ENCODE measurements at places on chromosomes 12 and 14. TPM values are rescaled to one million over a fixed set of nuclear protein-coding genes. Genes with fewer than 3 reads are reported as not detected.

DNA sequence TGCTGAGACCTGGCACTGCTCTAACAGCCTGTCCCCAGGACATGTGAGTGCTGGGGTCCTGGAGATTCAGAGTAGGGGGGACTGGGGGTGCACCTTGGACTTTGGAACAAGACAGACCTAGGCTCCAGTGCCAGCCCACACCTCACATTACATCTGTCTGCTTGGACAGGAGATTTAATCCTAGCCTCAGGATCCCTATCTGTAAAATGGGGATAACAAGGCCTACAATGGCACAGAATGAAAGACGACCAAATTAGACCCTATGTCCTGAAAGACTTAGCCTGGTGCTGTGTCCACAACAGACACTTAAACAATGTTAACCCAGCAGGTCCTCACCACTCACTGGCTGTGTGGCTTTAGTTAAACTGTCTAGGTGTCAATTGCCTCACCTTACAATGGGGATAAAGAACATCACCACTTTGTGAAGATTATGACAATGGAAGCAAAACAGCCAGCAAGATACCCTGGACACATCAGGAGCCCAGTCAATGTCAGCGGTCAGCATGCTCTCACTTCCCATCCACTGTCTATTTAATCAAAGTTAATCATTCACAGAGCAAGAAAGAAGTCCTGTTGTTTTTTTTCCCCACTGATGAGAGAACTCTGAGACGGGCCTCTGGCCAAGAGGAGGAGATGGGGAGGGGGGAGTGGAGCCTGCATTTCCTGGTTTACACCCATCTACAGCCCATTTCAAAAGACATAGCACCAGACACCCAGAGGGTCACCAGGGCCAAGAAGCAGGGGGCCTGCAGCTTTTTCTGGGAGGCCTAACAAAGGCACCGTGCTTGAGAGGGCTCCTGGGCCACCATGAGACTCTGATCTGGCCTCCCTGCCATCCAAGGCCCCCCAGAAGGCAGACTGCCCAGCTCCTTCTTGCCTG, 40.6 kb downstream of the ACTN1 start:
- DNase-seq: peak; percentile 22
- no peaks in the 10 kb centered on the region for H3K36me3 ChIP-seq
- H3K4me3 ChIP-seq: no peak overlapping the region

- H3K27ac ChIP-seq: no peak overlapping the region
- H3K36me3 ChIP-seq: no peaks in the 10 kb centered on the region
- peak; percentile 23 for DNase-seq
- no peaks in the 10 kb centered on the region for H3K4me1 ChIP-seq
These were observed 25.1 kb downstream of the MEG3 start for GRCh38 chr14:100850841-100851585.

DNA sequence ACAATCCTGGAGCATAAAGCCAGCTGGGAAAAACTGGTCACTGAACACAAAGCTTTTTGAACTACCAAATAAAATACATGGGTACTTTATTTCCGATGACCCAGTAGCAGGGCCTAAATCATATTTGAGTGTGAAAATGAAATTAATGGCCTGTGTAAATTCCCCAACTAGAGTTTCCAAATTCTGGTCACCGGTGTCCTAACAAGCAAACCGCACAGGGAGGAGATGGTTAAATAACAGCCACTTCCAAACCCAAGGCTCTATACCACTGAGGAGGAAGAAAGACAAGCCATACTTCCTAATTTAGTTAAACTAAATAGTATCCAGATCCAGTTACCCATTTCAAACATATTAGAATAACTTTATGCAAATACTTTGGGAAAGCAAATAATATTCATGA, 40.1 kb upstream of the DUSP6 start:
- no peak for DNase-seq
- H3K4me3 ChIP-seq: no peak overlapping the region
- no peak overlapping the region for H3K27ac ChIP-seq
- H3K4me1 ChIP-seq: no peaks in the 10 kb centered on the region

DNA sequence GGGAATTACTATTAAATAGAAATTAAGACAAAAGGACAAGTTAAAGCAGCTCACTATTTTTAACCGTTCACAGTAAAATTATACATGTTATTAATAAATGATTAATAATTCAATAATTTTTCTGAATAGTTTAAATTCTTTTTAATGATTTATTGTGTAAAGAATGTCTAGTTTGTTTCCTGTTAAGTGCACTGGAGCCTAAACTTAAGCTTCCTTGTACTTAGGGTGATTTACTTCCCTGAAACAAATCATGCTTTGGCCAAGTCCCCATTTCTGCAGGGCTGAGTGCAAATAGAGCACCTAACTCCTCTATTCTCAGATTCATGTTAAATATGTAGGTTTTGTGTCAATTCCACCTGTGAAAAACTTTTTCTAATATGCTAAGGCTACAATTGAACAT, 188.9 kb upstream of the PDZRN4 start:
- no peaks in the 10 kb centered on the region for H3K27me3 ChIP-seq
- H3K4me3 ChIP-seq: no peak overlapping the region
- DNase-seq: no peak
- no peaks in the 10 kb centered on the region for H3K36me3 ChIP-seq

GRCh38 chr14:99246536-99247097, 25.4 kb downstream of the BCL11B start:
- H3K27me3 ChIP-seq: no peaks in the 10 kb centered on the region
- DNase-seq: peak; percentile 36
- H3K36me3 ChIP-seq: no peaks in the 10 kb centered on the region
- H3K4me3 ChIP-seq: no peak overlapping the region
- H3K4me1 ChIP-seq: peaks cover 42% of the 10 kb centered on the region
- peak overlapping the region; percentile 84 for H3K27ac ChIP-seq

- no peaks in the 10 kb centered on the region for H3K27me3 ChIP-seq
- no peak overlapping the region for H3K27ac ChIP-seq
- no peak for DNase-seq
- H3K4me3 ChIP-seq: no peak overlapping the region
These were observed 250.8 kb downstream of the EGLN3 start for GRCh38 chr14:33700052-33700451.

DNA sequence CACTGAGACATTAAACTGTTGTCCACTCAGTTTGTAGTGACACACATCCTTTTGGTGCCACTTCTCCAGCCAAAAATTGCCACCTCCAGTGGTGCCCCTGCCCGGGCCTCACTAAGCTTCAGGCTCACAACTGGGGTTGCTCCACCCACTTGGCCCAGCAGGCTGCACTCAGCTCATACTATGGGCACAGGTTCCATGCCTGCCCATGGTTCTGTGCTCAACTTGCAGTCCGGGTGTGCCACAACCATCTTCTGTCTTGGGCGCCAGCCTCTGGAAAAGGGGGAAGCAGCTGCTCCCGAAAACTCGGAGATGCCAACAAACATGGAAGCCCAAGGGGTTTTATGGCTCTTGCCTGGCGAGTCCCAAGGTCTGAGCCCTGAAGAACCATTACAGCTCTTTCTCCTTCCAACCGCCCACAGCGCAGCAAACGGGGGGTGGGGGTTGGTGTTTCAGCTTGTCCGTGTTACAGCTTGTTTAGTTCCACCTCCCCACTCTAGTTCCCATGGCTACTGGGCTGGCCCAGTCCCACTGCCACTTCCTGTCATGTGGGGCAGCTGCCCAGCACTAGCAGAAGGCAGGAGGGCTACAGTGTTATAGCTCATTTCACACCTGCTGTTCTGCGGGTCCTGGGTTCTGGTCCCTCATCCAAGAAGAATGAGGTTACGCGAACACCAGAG, 998.3 kb downstream of the SLC16A7 start:
- H3K36me3 ChIP-seq: no peaks in the 10 kb centered on the region
- no peaks in the 10 kb centered on the region for H3K4me1 ChIP-seq
- no peak overlapping the region for H3K27ac ChIP-seq
- H3K4me3 ChIP-seq: no peak overlapping the region
- no peaks in the 10 kb centered on the region for H3K27me3 ChIP-seq

DNA sequence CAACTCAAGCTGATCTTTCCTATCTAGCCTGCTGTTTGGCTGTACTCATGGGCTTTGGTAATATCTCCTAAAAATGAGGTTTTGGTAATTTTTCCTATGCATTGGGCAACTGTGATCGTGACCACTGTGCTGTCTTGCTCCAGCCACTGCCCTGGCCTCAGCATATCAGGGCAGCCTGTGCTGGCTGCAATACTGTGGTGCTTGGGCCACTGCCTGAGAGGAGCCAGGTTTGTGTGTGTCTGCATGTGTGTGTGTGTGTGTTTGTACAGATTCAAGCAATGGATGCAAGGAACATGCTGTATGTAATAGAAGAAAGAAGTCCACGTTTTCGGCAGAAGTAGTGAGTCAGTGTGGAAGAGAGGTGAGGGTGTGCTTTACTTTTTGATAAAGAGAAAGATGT, 13.0 kb downstream of the ERG28 start:
- H3K36me3 ChIP-seq: peaks cover 11% of the 10 kb centered on the region
- H3K4me1 ChIP-seq: peaks cover 57% of the 10 kb centered on the region
- no peak overlapping the region for H3K4me3 ChIP-seq

- H3K27me3 ChIP-seq: no peaks in the 10 kb centered on the region
- no peak overlapping the region for H3K4me3 ChIP-seq
- no peaks in the 10 kb centered on the region for H3K4me1 ChIP-seq
- H3K27ac ChIP-seq: no peak overlapping the region
- DNase-seq: no peak
These were observed 415.8 kb downstream of the SOX5 start for GRCh38 chr12:23533699-23534098.

Gene CTSG
- total RNA-seq: not detected

Gene FAM186B
- 2.1 TPM for total RNA-seq

Gene FGF23
- total RNA-seq: not detected

All from thyroid gland (tissue), 4 donors.